CD4-positive, alpha-beta T cell treated with Interferon gamma for 1 hour (primary cell): ENCODE measurements at places on chromosomes 6 and 20.

DNA sequence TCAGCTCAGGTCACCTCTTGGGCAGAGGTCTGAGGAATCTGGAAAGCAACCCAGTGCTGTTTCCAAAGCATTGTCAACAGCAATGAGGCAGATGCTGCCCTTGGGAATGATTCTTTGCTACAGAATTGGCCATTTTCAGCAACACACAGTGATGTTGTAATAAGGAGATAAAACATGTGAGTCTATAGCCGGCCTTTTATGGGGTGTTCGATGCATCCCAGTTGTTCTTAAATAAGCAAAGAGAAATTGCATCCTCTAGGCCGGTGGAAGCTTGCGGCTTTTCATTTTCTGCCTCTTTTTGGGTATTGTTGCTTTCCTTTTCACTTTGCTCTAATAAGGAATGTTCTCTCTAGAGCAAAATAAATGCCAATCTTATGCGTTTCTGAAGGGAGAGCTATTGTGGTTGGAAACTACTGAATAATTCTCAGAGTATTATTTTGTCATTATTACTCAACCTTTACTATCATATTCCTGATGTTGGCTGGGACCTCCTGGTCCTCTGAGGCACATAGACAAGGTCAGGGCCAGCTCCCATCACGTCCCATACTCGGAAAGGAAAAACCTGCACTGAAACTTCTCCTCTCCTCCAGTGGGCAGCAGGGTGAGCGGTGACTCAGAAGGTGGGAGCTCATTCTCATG, 214.2 kb downstream of the CDH26 start:
- DNase-seq: no peak

- no peak for DNase-seq
Observed at GRCh38 chr6:148534871-148535270, 192.2 kb downstream of the SASH1 start.

DNA sequence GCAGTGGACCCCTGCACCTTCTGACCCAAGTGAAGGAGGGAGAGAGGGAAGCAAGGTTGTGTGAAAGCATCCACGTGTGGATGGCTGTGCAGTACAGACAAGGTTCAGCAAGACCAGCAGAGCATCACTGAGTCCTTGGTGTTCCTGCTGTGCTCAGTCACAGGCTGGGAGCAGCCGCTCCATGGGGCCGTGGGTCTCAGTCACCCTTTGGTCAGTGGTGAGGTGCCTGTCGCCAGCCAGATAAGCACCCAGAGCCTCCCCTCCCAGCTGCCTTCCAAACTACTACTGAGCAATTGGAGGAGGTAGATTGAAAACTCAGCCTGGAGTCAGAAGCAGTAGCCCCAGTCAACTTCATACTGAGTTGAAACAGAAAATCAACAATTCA, 218.9 kb downstream of the SLC24A3 start:
- DNase-seq: no peak

GRCh38 chr6:36823421-36824096, 15.7 kb downstream of the CPNE5 start:
- no peak for DNase-seq

GRCh38 chr6:147648916-147649315, 140.4 kb downstream of the SAMD5 start:
- DNase-seq: no peak

- no peak for DNase-seq
Observed at GRCh38 chr20:10708351-10709185, 34.8 kb upstream of the JAG1 start.

- DNase-seq: peak; percentile 73
Observed at GRCh38 chr6:134173936-134174671, 121.7 kb upstream of the SLC2A12 start.

DNA sequence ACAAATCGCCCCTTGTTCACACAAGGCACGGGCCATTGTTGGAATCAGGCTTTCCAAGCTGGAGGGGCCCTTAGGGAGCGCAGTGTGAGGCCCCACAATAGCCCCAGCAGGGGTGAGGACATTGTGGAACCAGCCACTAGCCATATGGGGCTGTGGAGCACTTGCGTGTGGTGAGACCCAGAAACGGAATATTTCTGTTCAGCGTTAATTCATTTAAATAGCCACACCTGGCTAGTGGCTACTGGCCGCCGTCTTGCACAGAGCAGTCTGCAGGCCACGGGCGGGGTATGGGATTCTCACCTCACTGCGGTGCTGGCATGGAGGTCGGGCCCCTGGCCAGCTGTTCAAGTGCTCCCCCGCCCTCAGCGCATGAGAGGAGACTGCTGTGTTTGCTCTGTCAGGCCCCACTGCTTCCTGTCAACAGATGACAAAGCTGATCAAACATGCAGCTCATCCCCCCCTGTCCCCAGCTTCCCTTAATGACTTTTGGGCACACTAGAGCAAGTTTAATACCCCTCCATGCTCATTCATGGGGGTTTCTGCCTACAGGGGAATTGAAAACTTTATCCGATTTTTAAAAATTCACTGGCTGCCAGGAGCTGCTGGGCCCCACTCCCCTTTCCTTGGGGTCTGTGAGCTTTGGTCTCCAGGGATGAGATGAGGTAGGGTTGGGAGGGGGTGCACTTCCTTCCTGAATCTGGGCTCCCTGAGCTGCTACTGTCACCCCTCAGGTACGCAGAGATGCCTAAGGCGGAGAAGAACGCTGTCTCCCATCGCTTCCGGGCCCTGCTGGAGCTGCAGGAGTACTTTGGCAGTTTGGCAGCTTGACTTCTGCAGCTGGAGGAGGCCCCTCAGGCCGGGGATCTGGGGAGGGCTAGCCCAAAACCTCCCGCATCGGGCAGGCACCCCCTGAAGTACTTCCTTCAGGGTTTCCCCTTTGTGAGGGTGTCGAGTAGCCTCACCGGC, 13.6 kb downstream of the ITPA start:
- peak; percentile 48 for DNase-seq

GRCh38 chr6:17269840-17270239, 11.3 kb upstream of the RBM24 start:
- no peak for DNase-seq

GRCh38 chr6:80543598-80544222, 437.2 kb downstream of the BCKDHB start:
- DNase-seq: no peak

DNA sequence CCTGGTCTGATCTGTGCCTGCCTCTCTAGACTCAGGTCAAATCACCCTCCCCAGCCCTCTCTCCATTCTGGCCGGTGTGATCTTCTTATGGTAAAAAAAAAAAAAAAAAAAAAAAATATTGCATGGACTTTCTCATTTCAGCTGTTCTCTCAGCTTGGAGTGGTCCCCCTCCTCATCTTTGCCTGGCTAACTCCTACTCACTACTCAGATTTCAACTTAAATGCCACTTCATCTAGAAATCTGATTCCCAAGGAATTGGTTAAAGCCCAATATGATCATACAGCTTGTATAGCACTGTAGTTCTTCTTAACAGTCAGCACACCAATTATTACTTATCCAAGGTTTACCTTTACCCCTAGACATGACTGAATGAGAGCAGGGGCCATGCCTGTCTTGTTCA, 105.9 kb upstream of the CARMIL1 start:
- DNase-seq: no peak

- DNase-seq: no peak
Observed at GRCh38 chr6:141202626-141203025, 930.1 kb upstream of the GJE1 start.

DNA sequence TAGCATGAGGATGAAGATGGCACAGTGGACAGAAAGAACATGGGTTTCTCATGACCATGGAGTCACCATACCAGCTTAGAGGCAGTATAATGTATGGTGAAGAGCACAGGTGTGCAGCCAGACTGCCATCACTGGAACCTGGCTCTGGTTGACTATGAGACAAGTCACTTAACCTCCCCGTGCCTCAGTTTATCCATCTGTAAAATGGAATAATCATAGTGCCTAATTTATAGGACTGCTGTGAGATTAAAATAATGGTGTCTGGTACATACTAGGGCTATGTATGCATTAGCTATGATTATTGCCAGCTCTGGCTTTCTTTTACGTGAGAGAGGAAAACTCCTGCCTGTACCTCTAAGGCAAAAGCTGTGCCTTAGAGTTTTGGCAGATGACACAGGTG, 19.4 kb downstream of the SLC35B3 start:
- no peak for DNase-seq

DNA sequence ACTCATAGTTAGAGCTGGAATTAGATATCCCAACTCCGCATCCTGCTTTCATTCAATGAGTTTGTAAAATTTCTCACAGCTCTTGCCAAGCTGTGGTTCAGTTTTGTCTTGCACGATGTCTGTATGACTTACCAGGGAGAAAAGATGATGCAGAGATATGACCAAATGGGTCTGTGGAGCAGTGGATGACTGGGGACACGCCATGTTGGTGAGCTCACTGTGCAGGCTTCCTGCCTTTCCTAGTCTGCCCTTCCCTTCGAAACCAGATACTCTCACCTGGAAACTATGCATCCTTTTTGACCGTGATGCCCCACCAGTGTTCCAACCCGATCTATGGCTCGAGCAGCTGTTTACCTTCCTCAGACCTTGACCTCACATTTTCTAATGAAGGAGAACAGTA, 262.7 kb upstream of the BMP2 start:
- DNase-seq: no peak

- no peak for DNase-seq
Observed at GRCh38 chr20:62441987-62442539, 14.7 kb upstream of the RBBP8NL start.

DNA sequence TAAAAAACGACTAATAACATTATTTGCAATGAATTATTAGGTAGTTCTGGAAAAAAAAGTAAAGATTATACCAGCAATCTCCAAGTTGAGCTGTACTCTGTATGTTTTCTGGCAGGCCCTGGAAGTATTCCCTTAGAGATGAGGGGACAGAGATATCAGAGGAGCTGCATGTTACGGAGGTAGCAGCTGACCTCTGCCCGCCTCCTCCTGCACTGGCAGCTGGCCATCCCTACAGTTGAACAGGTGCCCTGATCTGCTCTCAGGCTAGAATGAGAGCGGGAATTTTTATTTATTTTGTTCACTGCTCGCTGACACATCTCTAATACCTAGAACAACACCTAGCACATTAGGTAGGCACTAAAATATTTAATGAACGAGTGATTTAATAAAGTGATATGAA, 23.1 kb downstream of the FBXL4 start:
- DNase-seq: no peak

DNA sequence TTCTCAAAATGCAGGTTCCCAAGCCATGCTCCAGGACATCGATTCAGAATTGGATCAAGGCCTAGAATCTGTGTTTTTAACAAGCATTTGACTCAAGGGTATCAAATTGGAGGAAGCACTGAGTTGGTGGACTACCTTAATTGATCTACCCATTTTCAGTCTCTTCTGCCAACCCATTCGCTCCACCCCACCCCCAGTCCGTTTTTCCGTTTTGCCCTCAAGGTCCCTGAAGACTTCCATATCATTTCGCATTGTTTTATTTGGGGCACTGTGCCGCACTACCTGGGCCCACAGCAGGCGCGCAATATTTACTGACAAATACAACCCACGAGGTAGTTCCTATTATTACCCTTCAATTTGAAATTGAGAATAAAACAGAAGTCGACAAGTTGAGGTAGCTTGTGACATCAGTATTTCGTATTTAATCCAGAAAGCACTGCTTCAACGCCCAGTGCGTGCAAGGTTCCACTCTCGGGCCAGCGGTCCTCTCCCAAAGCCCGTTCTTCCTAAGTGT, 557 bp upstream of the DHX35 start:
- DNase-seq: no peak

DNA sequence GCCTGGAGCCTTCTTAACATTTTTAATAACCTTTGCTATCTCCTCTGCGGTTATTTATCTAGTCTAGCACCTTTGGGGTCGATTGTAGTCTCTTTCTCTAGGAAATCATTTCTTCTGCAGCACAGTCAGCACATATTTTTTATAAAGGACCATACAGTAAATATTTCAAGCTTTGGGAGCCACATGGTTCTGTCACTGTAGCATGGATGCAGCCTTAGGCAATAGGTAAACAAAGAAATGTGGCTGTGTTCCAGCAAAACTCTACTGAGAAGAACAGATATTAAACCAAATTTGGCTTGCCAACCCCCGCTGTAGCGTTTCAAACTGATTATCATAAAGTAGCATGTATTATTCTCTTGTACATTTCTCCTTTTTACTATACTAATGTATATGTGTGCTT, 95.7 kb downstream of the SLC23A2 start:
- DNase-seq: no peak

DNA sequence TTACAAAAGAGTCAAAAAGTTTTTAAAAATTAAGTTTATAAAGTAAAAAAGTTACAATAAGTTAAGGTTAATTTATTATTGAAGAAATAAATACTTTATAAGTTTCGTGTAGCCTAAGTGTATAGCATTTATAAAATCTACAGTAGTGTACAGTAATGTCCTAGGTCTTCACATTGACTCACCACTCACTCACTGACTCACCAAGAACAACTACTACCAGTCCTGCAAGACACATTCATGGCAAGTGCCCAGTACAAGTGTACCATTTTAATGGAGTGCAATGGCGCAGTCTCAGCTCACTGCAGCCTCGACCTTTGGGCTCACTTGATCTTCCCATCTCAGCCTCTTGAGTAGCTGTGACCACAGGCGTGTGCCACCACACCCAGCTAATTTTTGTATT, 128.2 kb downstream of the GPX5 start:
- DNase-seq: no peak
